ENCODE measurements at places on chromosomes 6 and 20.
A peak's percentile ranks its signal among the peaks of the same experiment; 100 is the strongest.

- DNase-seq, result no peak
These were observed 53.1 kb upstream of the SNX9 start for GRCh38 chr6:157769776-157770426.

DNA sequence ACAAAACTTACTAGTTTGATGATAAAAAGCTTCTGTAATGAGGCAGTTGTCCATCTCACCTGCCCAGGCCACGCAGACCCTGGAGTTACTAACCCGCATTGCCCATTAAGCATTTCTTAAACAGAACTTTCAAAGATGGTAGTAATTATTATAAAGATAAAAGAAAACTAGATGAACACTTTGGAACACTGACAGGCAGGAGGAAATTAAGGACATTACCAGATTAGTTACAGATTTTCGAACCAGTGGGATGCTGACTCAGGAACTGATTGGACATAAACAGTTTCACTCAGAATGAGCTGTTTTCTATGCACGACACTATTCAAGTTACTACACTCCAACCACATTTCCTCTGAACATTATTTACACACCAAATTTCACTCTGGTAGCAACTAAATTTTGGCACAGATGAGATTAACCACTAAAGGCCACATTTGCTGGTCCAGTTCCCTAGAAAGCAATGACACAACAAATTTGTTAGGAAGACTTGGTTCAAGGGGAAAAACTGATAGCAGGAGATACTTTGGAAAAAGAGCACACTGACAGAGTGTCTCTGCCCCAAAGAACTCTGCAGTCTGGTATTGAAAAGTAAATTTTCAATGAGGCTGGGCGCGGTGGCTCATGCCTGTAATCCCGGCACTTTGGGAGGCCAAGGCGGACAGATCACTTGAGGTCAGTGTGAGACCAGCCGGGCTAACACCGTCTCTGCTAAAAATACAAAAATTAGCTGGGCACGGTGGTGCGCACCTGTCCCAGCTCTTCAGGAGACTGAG, 3.0 kb downstream of the ROMO1 start:
- no peak for DNase-seq

GRCh38 chr6:89790403-89790802, 29.2 kb downstream of the MDN1 start:
- DNase-seq, result no peak

GRCh38 chr20:35273449-35274171, 4.3 kb downstream of the MMP24OS start:
- DNase-seq, result peak; percentile 68

GRCh38 chr20:49916146-49917002, 1.0 kb upstream of the SPATA2 start:
- no peak for DNase-seq

- DNase-seq, result no peak
These were observed 36.5 kb upstream of the KIF13A start for GRCh38 chr6:18023891-18024290.
